H1 (cell line): ENCODE measurements at places on chromosomes 2 and 18.

- H3K27ac ChIP-seq: no peak overlapping the region
- H3K4me3 ChIP-seq: no peak overlapping the region
- H3K4me1 ChIP-seq: no peaks in the 10 kb centered on the region
- H3K36me3 ChIP-seq: peaks cover 5% of the 10 kb centered on the region
- no peak for DNase-seq
These were observed 137.1 kb downstream of the CTIF start for GRCh38 chr18:48675912-48676311.

GRCh38 chr2:67938053-67938452 lies 124.8 kb downstream of the C1D start:
- no peak overlapping the region for H3K4me3 ChIP-seq
- no peak overlapping the region for H3K27ac ChIP-seq
- no peak for DNase-seq
- no peaks in the 10 kb centered on the region for H3K4me1 ChIP-seq
- H3K36me3 ChIP-seq: no peaks in the 10 kb centered on the region
- H3K27me3 ChIP-seq: no peaks in the 10 kb centered on the region

DNA sequence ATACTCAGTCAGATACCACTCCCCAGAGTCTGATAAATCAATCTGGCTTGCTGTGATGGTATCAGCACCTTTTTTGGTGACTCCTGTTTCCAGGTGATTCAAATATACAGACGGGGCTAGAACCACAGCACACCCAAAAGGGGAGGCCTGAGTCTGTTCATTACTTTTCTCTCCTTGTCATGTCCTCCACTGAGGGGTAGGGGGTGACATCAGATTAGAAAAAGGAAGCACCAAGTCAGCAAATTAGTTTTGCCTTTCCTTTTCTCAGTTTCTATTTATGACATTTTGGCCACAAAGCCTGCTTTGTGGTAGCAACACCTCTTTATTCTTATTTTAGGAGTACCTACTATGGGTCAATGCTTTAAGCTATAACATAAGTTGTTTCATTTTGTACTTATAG lies 127.4 kb downstream of the CCDC102B start:
- H3K4me1 ChIP-seq: no peaks in the 10 kb centered on the region; the same call in 1 of the 2 replicates
- no peak overlapping the region for H3K27ac ChIP-seq
- no peaks in the 10 kb centered on the region for H3K27me3 ChIP-seq

GRCh38 chr2:147430408-147430807 lies 414.4 kb upstream of the ACVR2A start:
- no peaks in the 10 kb centered on the region for H3K4me1 ChIP-seq
- no peaks in the 10 kb centered on the region for H3K27me3 ChIP-seq
- H3K4me3 ChIP-seq: no peak overlapping the region
- DNase-seq: no peak
- no peaks in the 10 kb centered on the region for H3K36me3 ChIP-seq

GRCh38 chr2:121696410-121696930 lies 40.2 kb downstream of the NIFK start:
- no peaks in the 10 kb centered on the region for H3K36me3 ChIP-seq
- no peaks in the 10 kb centered on the region for H3K4me1 ChIP-seq
- DNase-seq: no peak
- H3K27me3 ChIP-seq: no peaks in the 10 kb centered on the region
- 0 out of 2 replicates have a peak overlapping the region, but pooled peaks have one; percentile 19 for H3K27ac ChIP-seq

DNA sequence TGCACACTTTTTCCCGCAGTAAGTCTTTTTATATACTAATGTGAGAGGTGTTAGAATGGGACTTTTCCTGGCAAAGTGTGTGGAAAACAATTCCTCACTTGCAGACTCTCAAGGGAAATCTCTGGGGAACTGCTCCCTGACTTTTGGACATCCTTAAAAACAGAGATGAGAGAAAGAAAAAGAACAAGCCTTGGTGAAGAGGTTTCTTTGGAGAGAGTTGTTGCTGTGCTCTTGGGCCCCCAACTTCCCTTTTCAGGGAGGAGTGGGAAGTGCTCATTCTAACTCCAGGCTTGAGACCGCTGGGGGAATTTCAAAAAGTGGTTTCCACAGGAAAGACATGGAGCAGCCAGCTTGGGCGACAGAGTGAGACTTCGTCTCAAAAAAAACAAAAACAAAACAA lies 142.6 kb upstream of the SPRED2 start:
- H3K4me1 ChIP-seq: peaks cover 5% of the 10 kb centered on the region; the same call in 1 of the 2 replicates
- no peak for DNase-seq
- no peaks in the 10 kb centered on the region for H3K36me3 ChIP-seq
- H3K27me3 ChIP-seq: no peaks in the 10 kb centered on the region
- H3K27ac ChIP-seq: no peak overlapping the region

DNA sequence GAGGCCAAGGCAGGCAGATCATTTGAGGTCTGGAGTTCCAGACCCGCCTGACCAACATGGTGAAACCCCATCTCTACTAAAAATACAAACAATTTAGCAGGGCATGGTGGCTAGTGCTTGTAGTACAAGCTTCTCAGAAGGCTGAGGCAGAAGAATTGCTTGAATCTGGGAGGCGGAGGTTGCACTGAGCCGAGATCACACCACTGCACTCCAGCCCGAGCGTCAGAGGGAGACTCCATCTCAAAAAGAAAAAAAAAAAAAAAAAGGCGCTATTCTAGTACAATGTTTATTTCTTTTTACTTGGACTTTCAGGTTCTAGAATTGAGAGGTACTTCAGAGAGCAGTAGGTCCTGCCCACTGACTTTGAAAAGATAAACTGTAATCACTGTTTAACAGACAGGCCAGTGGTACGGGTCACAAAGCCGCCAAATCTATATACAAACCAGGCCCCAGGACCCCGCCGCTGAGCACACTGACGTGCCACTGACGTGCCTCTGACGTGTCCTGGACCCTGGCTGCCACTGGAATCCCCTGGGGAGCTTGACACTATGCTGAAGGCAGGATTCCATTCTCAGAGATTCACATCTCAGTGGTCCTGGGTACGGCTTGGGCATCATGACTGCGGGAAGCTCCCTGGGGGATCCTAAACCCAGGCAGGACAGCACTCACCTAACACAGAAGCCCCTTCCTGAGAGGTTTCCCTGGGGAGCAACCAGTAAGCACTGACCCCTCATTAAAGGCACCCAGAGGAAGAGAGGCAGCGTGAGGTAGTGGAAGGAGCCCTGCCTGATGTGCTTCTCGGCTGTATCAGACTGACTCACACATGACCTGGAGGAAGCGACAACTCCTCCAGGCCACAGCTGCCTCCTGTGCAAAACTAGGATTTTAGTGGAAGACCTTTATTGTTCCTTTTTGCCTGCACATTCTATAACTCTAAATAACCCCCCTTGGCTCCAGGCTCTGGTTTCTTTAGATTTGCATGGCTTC lies 197.8 kb upstream of the MEIS1 start:
- DNase-seq: no peak
- H3K36me3 ChIP-seq: no peaks in the 10 kb centered on the region
- no peak overlapping the region for H3K4me3 ChIP-seq
- H3K4me1 ChIP-seq: peaks cover 8% of the 10 kb centered on the region
- no peaks in the 10 kb centered on the region for H3K27me3 ChIP-seq

GRCh38 chr2:168562971-168563370 lies 106.9 kb downstream of the CERS6 start:
- no peak overlapping the region for H3K27ac ChIP-seq
- DNase-seq: no peak
- H3K36me3 ChIP-seq: no peaks in the 10 kb centered on the region; the same call in 1 of the 2 replicates

- no peaks in the 10 kb centered on the region for H3K36me3 ChIP-seq
- no peaks in the 10 kb centered on the region for H3K27me3 ChIP-seq
- peak; percentile 41 for DNase-seq
These were observed 39.3 kb downstream of the LCT start for GRCh38 chr2:135797497-135798274.

DNA sequence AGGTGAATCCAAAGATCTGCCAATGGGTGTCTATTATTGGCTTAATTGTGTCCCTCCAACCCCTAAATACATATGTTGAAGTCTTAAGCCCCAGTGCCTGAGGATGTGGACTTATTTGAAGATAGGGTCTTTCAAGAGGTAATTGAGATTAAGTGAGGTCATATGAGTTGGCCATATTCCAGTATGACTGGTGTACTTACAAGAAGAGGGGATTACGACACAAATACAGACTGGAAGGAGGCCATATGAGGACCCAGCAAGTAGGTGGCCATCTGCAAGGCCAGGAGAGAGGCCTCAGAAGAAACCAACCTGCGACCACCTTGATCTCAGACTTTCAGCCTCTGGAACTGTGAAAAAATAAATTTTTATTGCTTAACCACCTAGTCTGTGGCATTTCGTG lies 121.1 kb upstream of the FN1 start:
- H3K27me3 ChIP-seq: no peaks in the 10 kb centered on the region
- no peaks in the 10 kb centered on the region for H3K4me1 ChIP-seq
- no peaks in the 10 kb centered on the region for H3K36me3 ChIP-seq
- no peak overlapping the region for H3K27ac ChIP-seq
- no peak for DNase-seq
- H3K4me3 ChIP-seq: no peak overlapping the region

- H3K4me3 ChIP-seq: no peak overlapping the region
- H3K27ac ChIP-seq: no peak overlapping the region
- no peak for DNase-seq
- no peaks in the 10 kb centered on the region for H3K36me3 ChIP-seq
These were observed 21.6 kb downstream of the TRPM8 start for GRCh38 chr2:233938676-233939370.

DNA sequence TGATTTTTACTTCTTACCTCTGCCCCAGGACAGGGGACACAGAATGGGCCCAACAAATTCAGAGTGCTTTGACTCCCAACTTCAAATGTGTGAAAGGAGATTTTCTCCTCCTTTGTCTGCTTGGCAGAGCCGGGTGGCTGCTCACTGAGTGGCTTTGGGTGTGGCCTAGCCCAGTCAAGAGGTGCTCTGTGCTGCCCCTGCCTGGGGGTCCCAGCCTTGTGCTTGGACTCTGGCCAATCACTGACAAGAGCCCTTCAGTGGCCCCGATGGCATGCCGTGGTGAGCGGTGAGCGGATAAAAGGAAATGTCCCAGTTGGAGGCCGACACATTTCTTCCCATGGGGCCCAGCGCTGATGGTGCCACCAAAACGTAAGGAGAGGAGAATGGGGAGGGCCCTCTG lies 259.2 kb downstream of the CELF4 start:
- no peak for DNase-seq
- H3K4me1 ChIP-seq: no peaks in the 10 kb centered on the region
- no peak overlapping the region for H3K4me3 ChIP-seq
- no peaks in the 10 kb centered on the region for H3K27me3 ChIP-seq
- no peak overlapping the region for H3K27ac ChIP-seq
- H3K36me3 ChIP-seq: no peaks in the 10 kb centered on the region

DNA sequence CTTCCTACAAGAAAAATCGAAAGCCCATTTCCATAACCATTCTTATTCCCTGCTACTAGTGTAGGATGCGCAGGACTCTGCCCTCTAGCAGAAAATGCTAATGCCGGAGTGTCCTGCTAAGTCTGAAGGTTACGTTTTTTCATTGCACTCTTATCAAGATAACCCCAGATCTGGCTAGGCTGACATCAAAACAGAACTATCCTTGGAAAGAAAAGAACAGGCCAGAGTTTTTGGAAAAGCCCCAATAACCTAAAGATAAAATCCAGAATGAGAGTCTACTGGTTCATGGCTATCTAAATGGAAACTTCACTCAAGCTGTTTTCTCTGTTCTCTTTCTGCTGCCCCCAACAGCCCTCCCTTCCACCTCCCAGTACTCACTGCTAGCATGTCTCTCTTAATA lies 913 bp downstream of the RNF152 start:
- H3K36me3 ChIP-seq: no peaks in the 10 kb centered on the region
- DNase-seq: no peak
- no peak overlapping the region for H3K27ac ChIP-seq
- no peak overlapping the region for H3K4me3 ChIP-seq
- H3K4me1 ChIP-seq: peaks cover 5% of the 10 kb centered on the region; the same call in 1 of the 2 replicates
- peaks cover 18% of the 10 kb centered on the region for H3K27me3 ChIP-seq

GRCh38 chr2:236851187-236851586 lies 234.5 kb upstream of the COPS8 start:
- no peaks in the 10 kb centered on the region for H3K27me3 ChIP-seq
- peaks cover 17% of the 10 kb centered on the region for H3K4me1 ChIP-seq
- H3K4me3 ChIP-seq: no peak overlapping the region

- no peaks in the 10 kb centered on the region for H3K36me3 ChIP-seq
- DNase-seq: no peak
- no peak overlapping the region for H3K4me3 ChIP-seq
- no peaks in the 10 kb centered on the region for H3K27me3 ChIP-seq
These were observed 59.4 kb downstream of the OSR1 start for GRCh38 chr2:19299032-19299431.

DNA sequence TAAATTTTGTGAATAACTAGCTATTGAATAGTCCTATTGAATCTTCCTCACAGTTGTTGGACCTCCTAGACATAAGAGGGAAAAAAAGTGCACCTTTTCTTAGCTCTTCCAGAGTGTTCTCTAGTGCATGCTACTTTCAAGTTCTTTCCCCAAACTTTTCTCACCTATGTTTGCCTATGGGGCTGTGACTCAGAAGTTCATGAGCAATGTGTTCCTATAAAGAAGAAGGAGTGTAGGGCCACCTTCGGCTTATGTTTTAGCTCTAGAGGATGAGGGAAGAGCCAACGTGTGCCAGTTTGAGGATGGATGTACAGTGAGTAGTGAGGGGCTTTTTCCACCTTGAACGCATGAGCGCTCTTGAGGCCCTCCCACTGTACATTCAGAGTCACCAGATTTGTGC lies 27.0 kb upstream of the HNMT start:
- H3K36me3 ChIP-seq: no peaks in the 10 kb centered on the region
- H3K4me1 ChIP-seq: no peaks in the 10 kb centered on the region
- H3K27me3 ChIP-seq: no peaks in the 10 kb centered on the region
- H3K27ac ChIP-seq: no peak overlapping the region
- no peak for DNase-seq

DNA sequence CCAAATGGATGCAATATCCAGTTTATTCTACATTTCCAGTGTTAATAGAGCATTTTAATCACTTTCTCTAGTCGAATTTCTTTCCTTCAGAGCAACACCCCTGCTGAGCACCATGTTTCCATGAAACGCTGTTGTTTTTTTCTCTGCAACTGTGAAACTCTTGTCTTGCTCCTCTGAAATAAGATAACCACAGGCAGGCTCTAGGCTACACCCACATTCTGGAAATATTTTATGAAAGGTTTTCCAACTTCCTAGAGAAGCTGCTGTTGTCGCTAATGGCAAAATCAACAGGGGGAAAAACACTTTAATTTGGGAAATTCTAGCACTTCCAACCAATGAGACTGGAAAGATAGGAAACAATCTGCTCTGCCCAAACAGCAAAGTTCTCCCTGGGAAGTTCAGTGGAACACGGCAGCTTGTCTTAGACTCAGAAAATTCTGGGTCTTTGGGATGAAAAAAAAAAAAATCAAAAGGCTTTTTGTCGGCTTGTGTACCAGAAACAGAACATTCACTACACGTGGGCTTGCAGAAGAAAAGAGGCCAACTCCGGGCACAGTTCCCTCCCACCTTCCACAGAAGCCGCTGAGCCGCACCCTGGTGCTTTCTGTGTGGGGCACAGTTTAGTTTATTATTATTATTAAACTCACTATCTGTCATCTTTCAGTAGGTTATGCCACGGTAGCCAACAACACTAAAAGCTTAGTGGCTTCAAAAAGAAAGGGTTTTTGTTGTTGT lies 98.7 kb downstream of the MMADHC start:
- H3K4me3 ChIP-seq: no peak overlapping the region
- H3K27ac ChIP-seq: no peak overlapping the region
- no peaks in the 10 kb centered on the region for H3K27me3 ChIP-seq
- DNase-seq: no peak
- H3K4me1 ChIP-seq: no peaks in the 10 kb centered on the region

- no peak overlapping the region for H3K4me3 ChIP-seq
- H3K27ac ChIP-seq: no peak overlapping the region
- DNase-seq: no peak
- peaks cover 1% of the 10 kb centered on the region; the same call in 1 of the 2 replicates for H3K27me3 ChIP-seq
- H3K36me3 ChIP-seq: no peaks in the 10 kb centered on the region
These were observed 108.8 kb upstream of the HAAO start for GRCh38 chr2:42901076-42901640.

GRCh38 chr2:165648801-165649200 lies 145.2 kb downstream of the GALNT3 start:
- no peak for DNase-seq
- H3K4me3 ChIP-seq: no peak overlapping the region
- H3K27ac ChIP-seq: no peak overlapping the region
- H3K27me3 ChIP-seq: no peaks in the 10 kb centered on the region
- H3K4me1 ChIP-seq: no peaks in the 10 kb centered on the region
